Activated CD4-positive, alpha-beta T cell treated with anti-CD3 and anti-CD28 coated beads, Interleukin-2, amount 50 U/mL, for 48 hours (primary cell): ENCODE measurements at places on chromosomes 12 and 14.

GRCh38 chr14:24674204-24674970 lies 40.4 kb upstream of the GZMB start:
- peak; percentile 44 for DNase-seq

GRCh38 chr12:3224530-3224903 lies 147.3 kb downstream of the TSPAN9 start:
- no peak for DNase-seq

DNA sequence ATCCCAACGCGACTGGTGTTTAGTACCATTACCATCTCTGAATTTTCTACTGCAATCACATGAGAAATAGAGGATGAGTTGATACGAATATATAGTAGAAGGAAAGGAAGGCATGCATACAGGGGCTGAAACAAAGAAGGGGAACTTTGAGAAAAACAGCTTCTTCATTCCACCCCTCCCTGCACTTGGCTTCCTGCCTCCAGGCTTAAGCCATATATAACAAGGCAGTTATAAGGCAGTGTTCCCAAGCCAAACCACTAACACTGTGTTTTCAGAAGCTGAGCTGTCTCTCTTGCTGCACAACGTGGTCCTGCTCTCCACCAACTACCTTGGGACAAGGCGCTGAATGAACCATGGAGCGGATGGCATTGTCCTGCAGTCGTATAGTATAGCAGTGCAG lies 11.0 kb downstream of the LETMD1 start:
- DNase-seq = no peak

- DNase-seq = no peak
Observed at GRCh38 chr12:77947746-77948145, 117.1 kb downstream of the NAV3 start.

- DNase-seq = no peak
Observed at GRCh38 chr12:132121283-132121682, 22.8 kb downstream of the DDX51 start.

GRCh38 chr12:110699591-110700445 lies 10.9 kb upstream of the HVCN1 start:
- DNase-seq = no peak

DNA sequence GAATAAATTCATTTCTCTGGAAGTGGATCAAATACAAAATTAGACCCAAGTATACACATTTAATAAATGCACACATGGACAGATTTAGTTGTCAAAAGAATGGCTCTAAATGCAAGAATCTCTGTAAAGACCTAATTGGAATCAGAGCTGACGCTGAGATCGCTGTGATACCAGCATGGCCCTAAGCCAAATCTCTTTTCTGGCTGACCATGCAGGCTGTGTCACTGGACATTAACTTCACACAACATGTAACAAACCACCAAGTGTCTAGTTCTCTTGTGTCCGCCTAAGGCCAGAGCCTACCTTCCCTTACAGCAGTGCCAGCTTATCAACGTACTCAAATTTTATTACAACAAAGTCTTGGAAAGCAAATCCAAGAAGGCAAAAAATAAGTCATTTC lies 127.5 kb downstream of the MED13L start:
- DNase-seq = no peak
